Gastroesophageal sphincter (tissue), 4 donors: ENCODE measurements at places on chromosomes 1 and 21.
A peak's percentile ranks its signal among the peaks of the same experiment; 100 is the strongest.

DNA sequence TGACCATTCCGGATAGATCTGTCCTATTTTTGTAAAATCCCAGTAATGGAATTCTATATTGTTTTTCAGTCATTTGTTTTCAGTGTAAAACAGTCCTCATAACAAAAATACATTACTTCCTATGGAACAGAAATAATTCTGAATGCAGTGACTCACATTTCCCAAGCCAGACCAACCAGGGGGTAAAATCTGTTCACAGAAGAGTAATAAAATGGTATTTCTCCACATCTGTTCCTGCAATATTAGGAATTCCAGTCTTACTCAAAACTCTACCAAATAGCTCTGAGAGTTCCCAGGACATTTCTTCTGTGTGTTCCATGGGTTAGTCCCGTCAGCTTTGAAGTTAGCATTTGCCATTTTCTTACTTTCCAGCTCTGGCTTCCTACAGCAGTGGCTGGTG lies 2.6 kb upstream of the DDR2 start:
- ATAC-seq: no peak

DNA sequence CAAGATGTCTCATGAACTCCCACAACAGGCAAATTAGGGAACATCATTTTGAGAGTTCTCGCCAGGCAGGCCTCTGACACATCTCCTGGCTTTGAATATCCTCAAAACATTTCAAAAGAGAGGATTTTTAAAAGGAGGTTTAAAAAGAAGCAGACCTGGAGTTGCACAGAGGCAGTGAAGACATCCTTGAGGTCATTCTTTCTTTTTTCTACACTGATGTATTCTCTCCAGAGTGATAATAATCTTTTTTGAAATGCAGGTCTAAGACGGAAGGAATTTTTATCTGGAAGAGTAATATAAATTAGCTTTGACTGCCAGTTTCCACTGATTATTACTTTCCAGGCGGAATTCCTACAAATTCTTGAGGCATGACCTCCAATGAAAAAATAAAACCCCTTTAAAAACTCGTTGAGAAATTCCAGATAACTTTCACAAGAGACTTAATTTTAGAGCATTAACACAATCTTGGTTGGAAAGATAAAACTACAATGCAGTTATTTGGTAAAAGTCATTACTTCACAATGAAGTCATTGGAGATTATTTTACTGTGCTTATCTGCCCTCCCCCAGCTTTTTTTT lies 125.0 kb downstream of the LYPLAL1 start:
- peak; percentile 86 for ATAC-seq

DNA sequence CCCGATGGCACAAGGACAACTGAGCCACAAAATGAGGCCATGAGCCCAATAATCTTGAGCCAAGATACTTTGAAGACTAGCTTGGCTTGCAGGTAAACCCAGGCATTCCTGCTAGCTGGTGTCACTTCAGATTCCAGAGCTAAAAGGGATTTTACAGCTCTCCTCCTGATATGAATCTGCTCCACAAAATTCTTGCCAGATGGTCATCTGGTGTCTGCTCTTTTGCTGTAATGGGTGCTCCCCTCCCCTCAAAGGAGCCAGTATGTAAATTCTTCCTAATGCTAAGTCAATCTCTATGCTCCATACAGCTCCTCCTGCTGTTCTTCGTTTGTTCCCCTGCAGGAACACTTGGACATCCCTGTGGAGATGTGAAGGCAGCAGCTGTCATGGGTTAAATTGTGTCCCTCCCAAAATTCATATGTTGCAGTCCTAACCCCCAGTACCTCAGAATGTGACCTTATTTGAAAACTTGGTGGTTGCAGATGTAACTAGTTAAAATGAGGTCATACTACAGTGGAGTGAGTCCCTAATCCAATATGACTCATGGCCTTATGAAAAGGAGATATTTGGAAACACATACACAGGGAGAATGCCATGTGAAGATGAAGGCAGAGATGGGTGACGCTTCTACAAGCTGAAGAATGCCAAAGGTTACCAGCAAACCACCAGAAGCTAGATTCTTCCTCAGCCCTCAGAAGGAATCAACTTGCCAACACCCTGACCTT lies 180.6 kb upstream of the PALMD start:
- no peak for ATAC-seq

DNA sequence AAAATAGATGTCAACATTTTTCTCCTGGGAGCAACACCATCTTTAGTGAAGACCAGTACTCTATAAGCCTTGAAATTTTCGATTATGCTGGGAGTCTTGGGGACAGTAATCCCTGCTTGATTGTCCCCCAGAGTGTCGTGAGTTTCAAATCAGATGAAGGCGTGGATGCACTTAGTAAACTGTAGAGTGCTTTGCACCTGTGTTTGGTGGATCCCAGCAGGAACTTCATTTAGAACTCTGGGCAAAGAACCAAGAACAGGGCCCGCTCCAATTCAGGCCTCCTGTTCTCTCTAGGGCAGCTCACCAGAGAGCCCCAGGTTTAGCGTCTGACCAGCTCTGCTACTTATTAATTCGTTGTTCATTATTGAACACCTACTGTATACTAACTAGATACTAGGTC lies 1.5 kb downstream of the GPX7 start:
- ATAC-seq: no peak

GRCh38 chr1:159652506-159652905 lies 61.9 kb downstream of the CRP start:
- ATAC-seq: no peak

GRCh38 chr1:197391303-197392226 lies 123.5 kb downstream of the CRB1 start:
- no peak for ATAC-seq

- no peak for ATAC-seq
These were observed 97.9 kb upstream of the ETV3 start for GRCh38 chr1:157236072-157236471.
